CD4-positive, alpha-beta memory T cell (primary cell): ENCODE measurements at places on chromosomes 2 and 18.

GRCh38 chr2:45874344-45874743 lies 222.9 kb downstream of the PRKCE start:
- no peak for DNase-seq

- DNase-seq: no peak
Measured at GRCh38 chr18:57249179-57249578, 102.3 kb downstream of the BOD1L2 start.

DNA sequence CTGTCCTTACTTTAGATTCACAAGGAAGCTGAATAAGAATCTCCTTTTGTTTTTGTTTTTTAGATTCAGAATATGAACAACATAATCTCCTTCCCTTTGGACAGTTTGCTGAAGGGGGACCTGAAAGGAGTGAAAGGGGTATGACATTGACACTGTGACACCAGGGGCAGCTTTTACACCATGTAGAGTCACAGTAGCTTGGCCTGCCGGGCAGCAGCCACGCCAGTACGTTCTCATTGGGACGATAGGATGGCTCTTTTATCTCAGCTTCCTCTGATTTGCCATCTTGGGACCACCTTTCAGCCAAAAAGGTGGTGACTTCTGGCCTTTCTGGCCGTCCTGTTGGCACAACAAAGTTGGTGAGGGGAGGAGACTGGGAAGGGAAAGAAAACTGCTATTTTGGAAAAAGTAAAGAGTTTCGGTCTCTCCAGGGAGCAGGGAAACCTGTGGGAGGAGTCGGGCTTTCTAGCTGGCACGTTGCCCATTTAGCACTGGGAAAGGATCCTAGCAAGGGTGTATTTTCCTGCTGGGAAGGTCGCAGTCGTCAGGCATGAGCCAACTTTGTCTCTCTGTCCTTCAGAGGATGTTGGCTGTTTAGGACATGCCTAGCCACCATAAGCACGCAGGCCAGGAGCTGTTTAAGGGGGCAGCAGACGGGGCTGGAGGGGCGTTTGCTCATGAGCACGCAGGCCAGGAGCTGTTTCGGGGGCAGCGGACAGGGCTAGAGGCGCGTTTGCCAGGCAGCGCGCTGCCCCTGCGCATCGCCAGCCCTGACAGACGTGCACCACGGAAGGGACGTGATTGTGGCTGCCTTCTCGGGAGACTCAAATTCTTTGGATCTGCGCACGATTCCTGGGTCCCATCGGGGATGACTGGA lies 104.6 kb downstream of the ITGB1BP1 start:
- no peak for DNase-seq

DNA sequence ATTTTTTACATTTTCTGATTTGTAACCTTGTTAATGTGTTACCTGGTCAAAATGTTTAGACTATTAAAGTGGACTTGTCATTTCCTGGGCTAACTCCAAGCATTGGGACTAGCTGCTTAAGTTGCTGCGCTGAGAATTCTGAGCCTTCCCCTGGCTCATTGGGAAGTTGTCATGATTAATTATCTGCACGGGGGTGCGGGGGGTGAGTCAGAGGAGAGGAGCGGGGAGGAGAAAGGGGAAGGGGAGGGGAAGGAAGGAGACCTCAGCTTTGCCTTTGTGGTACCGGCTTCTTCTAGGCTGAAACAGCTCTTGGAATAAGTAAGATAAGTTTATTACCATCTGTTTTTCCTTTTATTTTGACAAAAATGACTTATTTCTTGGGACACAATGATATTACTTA lies 52.9 kb upstream of the APCDD1 start:
- no peak for DNase-seq

GRCh38 chr2:235483313-235483712 lies 10.5 kb upstream of the AGAP1 start:
- DNase-seq: no peak

DNA sequence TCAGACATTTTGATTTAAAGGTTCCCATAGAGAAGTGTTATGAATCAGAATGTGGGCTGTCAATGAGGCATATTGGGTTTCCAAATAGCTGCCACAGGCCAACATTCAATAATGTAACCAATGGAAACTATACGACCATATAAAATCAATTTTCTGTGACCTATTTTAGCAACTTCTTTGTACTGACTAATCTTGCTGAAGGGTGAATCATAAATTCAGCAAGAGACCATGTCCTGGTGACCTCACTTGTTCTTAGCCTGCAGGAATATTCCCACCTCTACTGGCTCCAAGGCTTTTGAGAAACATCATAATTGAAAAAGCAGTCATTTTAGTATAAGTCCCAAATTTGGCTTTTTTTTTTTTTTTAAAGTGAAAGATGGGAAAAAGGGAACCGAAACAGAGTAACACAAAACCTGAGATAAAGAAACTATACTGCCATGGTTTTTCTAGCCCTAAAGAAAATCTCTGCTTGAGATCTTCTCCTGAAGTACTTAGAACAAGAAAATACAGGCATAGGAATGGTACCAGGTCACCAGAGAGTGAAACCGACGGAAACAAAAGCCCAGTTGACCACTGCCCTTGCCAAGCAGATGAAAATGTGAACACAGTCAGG lies 32.1 kb downstream of the PLEKHM3 start:
- DNase-seq: no peak

- no peak for DNase-seq
Measured at GRCh38 chr2:165621086-165621560, 151.6 kb downstream of the CSRNP3 start.

GRCh38 chr2:189002079-189002478 lies 27.9 kb downstream of the COL3A1 start:
- DNase-seq: no peak

GRCh38 chr2:10236571-10237391 lies 65.9 kb upstream of the HPCAL1 start:
- DNase-seq: no peak

GRCh38 chr2:127083819-127084503 lies 23.0 kb downstream of the BIN1 start:
- no peak for DNase-seq

- DNase-seq: no peak
Measured at GRCh38 chr2:165440367-165440766, 29.1 kb upstream of the CSRNP3 start.

GRCh38 chr2:240919161-240919781 lies 13.1 kb downstream of the CROCC2 start:
- no peak for DNase-seq
